ENCODE measurements at places on chromosomes 11 and 22. TPM values are rescaled to one million over a fixed set of nuclear protein-coding genes. Genes with fewer than 3 reads are reported as not detected.

Gene MOV10L1
- total RNA-seq: not detected

Gene AMOTL1
- 13.5 TPM for total RNA-seq

Gene GGT5
- total RNA-seq: 0.13 TPM

Gene TRIM6
- total RNA-seq: 11.6 TPM

Gene MYRF
- total RNA-seq: 1.7 TPM
